ENCODE measurements at places on chromosomes 13 and 19.

GRCh38 chr19:50361290-50362029, 4.0 kb downstream of the NAPSA start:
- no peak for DNase-seq

DNA sequence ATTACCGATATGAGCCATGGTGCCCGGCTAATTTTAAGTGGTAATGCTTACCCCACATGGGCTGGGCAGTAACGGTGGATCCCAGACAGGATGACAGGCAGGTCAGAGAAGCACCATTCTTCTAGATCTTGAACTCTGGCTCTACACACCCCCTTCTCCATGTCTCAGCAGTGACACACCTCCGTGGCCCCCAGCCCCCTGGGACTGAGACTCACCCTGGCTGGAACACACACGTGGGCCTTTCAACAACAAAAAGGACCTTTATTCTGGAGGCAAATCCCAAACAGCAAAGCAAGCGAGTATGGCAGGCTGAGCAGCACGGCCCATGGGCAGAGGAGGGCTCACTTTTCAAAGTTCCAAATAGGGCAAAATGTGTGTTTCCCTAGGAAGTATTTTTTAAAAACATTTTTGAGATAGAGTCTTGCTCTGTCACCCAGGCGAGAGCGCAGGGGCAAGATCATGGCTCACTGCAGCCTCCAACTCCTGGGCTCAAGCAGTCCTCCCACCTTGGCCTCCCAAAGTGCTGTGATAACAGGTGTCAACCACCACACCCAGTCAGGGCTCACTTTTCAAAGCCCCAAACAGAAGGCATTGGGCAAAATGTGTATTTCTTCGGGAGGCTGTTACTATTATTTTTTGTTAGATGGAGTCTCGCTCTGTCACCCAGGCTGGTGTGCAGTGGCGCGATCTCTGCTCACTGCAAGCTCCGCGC, 4.2 kb upstream of the PLIN4 start:
- DNase-seq, result no peak

- no peak for DNase-seq
Measured at GRCh38 chr13:48594096-48594815, 59.5 kb upstream of the CYSLTR2 start.

DNA sequence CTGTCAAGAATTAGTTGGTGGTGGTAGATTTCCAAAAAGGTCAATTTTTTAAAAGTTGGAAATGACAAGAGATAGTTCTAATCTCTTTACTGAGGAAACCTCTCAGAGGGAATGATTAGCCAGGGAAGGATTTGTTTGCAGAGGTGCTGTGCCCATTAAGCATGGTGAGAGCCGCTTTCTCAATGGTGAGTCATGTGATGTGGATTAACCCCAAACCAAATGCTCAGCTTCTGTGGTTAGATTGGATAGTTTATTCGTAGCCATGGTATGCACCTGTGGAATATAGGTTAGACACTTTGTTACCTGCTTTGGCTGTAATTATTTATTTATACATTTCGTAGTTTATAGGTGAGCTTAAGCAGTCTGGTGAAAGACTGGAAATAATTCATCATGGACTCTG, 7.1 kb downstream of the HNRNPM start:
- DNase-seq, result no peak

GRCh38 chr19:52398081-52398441, 412 bp downstream of the ZNF528 start:
- no peak for DNase-seq

GRCh38 chr19:29836409-29836825, 24.6 kb downstream of the CCNE1 start:
- DNase-seq, result peak; percentile 43

- no peak for DNase-seq
Measured at GRCh38 chr19:4241824-4242430, 5.0 kb upstream of the YJU2 start.

DNA sequence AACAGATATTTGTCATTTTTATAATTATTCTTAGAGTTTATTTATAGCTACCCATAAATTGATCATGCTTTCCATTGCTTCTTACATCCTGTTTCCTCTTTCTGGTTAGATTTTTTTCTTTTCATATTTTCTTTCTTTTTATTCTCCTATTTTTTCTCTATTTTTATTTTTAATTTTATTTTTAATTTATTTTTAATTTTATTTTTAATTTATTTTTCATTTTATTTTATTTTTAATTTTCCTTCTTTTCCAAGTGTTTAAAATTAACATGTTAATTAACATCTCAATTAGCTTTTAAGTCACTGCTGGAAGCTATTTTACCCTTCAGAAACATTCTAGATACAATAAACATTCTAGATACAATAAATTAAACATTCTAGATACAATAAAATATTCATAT, 269.6 kb downstream of the B3GLCT start:
- no peak for DNase-seq

DNA sequence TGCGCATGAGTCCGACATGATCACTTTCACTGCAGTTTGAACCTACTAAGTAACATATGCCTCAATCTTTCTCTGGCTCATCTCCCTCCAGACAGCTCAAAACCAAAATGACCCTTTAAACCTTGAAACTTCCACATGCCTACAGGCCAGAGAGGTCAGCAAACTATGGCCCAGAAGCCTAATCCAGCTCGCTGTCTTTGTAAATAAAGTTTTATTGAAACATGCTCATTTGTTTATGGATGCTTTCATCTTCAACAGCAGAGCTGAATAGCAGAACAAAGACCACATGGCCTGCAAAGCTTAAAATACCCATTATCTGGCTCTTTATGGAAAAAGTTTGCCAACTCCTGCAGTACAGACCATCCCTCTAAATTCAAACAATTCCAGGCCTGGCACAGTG, 15.6 kb downstream of the FBXO46 start:
- no peak for DNase-seq

- DNase-seq, result no peak
Measured at GRCh38 chr19:5553892-5554291, 13.9 kb downstream of the TINCR start.

GRCh38 chr13:38338089-38338488, 11.6 kb upstream of the UFM1 start:
- no peak for DNase-seq

- DNase-seq, result peak; percentile 11
Measured at GRCh38 chr13:95301968-95302393, 730 bp upstream of the ABCC4 start.

DNA sequence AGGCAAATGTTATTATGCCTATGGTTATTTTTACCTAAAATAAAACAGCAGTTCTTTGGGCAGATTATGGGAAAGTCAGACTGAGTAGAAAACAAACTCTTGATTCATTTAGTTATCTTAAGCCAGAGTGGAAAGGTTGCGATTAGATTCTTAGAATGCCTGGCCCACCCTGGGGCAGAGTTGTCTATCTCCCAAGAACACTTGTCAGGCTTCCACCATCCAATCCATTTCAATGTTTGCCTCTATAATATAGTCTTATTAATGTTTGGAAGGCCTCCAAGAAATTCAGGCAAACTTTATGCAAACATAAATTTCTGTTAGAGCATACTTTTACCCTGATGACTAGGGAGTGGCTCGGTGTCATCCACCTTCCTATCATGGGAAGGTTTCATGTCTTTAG, 207.0 kb downstream of the SLITRK6 start:
- no peak for DNase-seq

GRCh38 chr13:25752957-25753551, 298.8 kb downstream of the SHISA2 start:
- no peak for DNase-seq

DNA sequence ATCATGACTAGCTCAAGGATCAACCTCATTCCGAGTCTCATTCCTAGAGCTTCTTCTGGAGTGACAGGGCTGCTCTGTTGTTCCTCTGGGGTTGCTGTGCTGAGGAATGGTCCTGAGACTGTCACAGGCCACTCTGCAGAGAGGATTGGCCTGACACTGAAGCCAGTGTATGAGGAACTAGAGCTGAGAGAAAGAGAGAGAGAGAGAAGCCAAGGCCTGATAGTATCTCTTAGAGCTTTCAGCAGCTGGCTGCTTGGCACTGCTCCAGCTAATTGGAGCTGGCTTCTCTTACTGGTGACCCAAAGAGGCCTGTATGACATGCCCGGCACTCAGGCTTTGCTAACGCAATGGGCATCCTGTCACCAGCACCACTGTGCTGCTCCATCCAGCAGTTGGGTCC, 73.4 kb upstream of the FLT1 start:
- DNase-seq, result no peak

DNA sequence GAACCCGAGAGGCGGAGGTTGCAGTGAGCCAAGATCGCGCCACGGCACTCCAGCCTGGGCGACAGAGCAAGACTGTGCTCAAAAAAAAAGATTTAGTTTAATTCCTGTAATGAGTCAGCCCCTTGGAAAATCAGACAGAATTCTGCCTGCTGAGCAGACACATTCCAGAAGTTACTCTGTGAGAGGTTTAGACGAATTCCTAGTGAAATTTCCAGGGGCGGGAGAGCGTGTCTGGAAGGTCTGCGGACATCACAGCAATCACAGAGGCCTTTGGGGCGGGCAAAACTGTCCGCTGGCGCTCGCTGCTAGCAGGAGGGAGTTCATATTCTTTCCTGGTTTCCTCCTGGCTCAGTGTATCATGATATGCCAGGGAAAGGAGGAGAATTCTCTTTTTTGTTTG, 17.5 kb downstream of the MISP start:
- DNase-seq, result no peak

DNA sequence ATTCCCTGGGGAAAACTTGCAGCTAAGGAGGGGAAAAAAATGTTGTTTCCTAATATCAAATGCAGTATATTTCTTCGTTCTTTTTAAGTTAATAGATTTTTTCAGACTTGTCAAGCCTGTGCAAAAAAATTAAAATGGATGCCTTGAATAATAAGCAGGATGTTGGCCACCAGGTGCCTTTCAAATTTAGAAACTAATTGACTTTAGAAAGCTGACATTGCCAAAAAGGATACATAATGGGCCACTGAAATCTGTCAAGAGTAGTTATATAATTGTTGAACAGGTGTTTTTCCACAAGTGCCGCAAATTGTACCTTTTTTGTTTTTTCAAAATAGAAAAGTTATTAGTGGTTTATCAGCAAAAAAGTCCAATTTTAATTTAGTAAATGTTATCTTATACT, 33.6 kb downstream of the TNFSF11 start:
- DNase-seq, result no peak

DNA sequence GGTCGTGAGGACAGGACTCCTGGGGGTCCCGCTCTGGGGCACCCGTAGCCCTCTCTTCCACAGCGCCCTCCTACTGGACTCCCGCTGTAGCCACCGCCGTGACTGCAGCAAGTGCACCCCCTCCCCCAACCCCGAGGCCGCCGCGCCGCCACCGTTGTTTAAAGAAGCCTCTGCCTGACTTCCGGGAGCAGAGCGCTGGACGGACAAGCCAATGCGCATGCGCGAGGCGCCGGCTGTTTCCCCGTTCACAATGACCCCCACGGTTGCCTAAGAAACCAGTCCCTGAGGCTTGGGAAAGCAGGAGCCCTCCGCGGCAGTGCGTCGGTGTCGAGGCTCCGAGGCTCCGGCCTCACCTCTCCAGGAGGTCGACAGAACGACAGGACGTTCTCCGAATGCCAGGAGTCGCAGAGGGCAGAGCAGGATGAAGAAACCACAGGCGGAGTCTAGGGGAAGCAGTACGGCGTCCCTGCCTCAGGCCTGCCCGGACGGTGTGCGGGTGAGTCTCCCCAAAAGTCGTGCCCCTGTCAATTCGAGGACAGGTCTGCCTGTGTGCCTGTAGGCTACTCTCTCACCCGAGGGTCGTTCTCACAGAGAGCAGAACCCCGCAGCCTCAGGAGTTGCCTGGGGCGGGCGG, 70.5 kb upstream of the ZNF420 start:
- DNase-seq, result peak; percentile 7

- no peak for DNase-seq
Measured at GRCh38 chr13:67351909-67352308, 121.8 kb upstream of the PCDH9 start.

GRCh38 chr13:48615049-48615448, 38.7 kb upstream of the CYSLTR2 start:
- no peak for DNase-seq

- DNase-seq, result no peak
Measured at GRCh38 chr19:51145916-51146493, 3.9 kb downstream of the SIGLEC7 start.

DNA sequence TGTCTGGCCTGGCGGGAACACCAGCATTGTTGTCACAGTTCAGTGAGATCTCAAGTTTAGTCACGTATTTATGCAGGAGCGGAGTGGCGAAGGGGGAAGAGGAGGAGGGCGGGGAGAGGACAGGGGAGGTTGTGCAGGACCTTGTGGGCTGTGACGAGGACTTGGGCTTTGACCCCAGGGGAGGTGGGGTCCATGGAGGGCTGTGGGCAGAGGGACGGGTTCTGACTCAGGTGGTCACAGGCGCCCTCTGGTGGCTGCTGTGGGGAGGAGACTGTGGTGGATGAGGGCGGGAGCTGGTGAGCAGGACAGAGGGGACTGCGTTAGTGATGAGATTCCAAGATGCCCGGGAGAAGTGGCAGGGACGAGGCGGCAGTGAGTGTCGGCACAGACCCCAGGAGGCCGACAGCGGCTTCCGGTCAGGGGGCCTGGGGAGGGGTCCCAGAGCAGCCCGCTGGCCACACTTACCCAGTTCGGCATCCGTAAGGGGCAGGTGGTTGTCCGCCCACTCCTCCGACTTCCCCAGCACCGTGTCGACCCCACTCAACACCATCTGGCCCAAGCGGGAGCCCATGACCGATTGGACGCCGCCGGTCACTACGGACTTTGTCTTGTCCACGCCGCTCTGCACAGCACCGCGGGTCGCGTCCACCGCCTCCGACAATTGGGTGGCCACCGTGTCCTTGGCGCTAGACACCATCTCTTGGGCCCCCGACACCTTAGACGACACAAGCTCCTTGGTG, 15.7 kb downstream of the PLIN3 start:
- peak; percentile 55 for DNase-seq

DNA sequence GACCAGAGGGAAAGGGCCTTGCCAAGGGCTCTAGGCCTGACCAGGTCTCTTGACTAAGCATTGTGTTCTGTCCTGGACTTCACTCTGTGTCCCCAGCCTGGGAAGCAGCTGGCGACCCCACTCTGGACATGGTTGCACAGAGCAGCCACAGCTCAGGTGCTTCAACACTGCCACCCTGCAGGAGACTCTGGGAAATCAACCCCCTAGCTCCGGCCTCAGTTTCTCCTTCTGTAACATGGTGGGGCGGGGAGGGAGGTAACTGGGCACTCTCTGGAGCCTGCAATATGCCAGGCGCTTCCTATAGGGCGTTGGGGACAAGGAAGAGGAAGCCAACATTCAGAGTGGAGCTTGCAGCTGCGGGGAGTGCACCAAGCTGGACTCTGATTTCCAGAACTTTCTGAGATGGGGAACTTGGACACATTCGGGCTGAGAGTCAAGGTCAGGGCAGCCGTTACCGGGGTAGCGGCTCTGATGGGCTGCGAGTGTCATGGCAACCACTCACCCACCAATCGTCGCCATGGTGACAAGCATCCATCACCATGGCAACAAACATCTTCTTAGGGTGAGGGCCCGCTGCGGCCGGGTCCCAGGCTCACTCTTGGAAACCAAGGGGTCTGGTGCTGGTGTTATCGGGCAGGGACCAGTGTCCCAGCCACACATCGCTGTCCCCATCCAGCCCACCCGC, 12.8 kb downstream of the F2RL3 start:
- DNase-seq, result no peak

GRCh38 chr13:111337206-111337605, 16.8 kb downstream of the TEX29 start:
- DNase-seq, result no peak
